Stimulated activated CD4-positive, alpha-beta T cell treated with anti-CD3 and anti-CD28 coated beads, Interleukin-2, amount 100 ng/mL, for 24 hours (primary cell): ENCODE measurements at places on chromosomes 16 and 17.
A peak's percentile ranks its signal among the peaks of the same experiment; 100 is the strongest.

DNA sequence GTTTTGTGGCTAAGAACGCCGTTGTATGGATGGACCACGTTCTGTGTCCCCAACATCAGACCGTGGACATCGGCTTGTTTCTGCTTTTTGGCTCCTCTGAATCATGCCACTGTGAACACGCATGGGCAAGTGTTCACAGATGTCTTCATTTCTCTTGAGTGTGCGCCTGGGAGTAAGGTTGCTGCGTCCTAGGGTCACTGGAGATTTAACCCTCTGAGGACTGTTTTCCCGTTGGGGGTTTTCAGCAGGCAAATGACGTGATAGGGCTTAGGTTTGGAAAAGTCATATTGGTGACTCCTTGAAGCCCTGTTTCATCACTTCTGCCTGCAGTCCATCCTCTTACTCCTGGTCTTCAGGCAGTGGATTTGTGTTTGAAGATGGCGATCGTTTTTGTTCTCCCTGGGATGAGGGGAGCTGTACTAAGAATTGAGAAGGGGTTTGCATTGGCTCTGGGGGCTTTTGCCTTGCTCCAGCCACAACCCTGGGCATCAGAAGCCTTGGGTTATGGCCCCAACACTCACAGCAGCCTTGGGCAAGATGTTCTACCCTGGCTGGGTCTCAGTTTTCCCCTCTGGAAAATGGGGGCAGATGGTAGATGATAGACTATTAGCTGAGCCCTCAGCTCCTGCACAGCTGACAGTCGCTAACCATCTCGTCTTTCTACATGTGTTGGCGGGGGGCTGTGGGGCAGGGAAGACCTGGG is 67.2 kb upstream of the CIBAR2 start:
- DNase-seq: no peak

DNA sequence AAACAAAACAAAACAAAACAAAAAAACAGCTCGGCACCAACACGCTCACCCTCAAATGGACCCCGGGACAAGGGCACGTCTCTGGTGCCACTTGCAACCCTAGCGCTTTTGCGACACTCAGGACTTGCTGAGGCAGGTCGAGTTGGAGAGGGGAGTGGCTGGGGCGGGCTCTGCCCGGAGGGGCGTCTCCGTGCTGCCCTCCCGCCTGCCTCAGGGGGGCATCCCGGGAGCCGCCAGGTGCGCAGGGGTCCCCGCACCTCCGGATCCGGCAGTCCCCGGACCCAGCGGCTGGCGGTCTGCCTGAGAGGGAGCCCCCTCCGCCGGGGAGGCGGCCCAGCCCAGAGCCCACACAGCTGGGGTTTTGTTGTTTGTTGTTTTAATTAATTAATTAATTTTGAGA is at the start of gene SLC52A1:
Gene SLC52A1, minus strand, starts transcription at position 112 of the 400 bp plus-strand sequence. CDS start 820 bp downstream, outside the sequence.
- DNase-seq: no peak

GRCh38 chr16:88812513-88813268 is 963 bp upstream of the APRT start:
- DNase-seq: no peak

GRCh38 chr17:18182978-18183333 is 672 bp upstream of the ALKBH5 start:
- peak; percentile 84 for DNase-seq

DNA sequence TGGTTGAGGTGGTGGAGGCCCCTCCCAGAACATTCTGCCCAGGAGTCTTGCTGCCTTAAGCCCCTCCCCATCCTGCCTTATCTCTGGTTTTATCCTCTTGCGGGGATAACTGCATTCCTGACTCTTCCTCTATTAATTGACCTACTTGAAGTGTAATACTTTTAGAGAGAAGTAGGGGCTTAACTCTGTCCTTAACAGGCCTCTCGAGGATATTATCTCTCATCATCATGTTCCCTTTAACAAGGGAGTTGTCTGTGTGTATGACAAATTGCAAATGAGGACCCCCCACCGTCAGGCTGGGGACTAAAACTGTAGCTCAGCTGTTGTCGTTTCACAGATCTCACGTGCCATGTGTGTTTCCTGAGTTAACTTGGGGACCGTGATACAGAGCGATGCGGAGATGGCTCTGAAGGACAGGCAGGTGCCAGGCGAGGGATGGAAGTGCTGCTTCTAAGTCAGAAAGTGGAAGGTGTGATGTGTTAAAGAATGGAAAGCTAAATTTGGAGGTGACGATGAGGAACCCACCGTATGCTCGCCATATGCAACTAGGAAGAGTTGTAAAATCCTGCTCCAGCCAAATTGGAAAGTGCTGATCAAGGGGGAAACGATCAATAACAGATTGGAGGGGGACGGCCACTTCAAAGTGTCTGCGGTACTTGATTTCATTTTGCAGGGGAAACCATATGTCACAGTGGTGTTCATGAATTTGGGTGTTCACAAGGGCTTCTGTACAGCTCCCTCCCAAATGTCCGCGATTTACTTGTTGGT is 106.3 kb downstream of the RPTOR start:
- no peak for DNase-seq
